Stimulated activated CD4-positive, alpha-beta T cell treated with anti-CD3 and anti-CD28 coated beads, Interleukin-15, amount 100 ng/mL, for 1 hour (primary cell): ENCODE measurements at places on chromosomes 13 and 19.
A peak's percentile ranks its signal among the peaks of the same experiment; 100 is the strongest.

DNA sequence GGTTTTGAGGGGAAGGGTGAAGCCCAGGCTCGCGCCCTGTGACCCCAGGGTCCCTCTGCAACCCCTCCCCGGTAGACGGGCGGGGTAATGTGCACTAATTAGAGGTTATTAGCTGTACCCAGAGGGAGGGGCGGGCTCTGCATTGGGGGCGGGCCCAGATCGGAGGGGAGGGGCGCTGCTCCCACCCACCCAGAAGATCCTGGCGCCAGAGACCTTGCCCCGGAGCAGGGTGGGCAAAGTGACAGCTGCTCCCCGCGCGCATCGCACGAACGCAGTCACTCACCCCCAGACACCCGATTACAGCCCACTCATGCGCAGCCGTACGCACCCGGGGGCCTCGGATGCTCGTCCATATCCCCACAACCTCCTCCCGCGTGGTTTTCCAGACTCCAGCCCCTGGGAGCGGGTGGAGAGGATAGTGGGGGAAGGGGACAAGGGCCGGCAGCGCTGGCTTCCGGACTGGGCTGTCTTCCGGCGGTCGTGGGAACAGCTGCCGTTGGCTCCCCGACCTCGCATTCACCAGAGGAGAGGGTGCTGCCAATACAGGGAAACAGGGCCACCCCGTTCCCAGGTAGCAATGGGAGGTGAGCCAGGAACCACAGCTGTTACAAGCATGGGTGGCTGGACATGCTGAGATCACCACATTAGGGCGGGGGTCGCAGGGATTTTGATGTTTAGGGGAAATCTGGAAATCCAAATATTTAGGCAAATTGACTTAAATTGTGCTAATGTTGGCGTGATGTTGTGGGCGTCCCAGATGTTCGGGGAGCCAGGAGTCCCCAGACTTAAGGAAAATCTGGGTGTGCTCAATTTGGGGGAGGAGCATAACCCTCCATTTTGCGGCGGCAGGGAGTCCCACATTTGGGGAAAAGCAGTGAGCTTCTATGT is 2.9 kb upstream of the HOOK2 start:
- no peak for DNase-seq

DNA sequence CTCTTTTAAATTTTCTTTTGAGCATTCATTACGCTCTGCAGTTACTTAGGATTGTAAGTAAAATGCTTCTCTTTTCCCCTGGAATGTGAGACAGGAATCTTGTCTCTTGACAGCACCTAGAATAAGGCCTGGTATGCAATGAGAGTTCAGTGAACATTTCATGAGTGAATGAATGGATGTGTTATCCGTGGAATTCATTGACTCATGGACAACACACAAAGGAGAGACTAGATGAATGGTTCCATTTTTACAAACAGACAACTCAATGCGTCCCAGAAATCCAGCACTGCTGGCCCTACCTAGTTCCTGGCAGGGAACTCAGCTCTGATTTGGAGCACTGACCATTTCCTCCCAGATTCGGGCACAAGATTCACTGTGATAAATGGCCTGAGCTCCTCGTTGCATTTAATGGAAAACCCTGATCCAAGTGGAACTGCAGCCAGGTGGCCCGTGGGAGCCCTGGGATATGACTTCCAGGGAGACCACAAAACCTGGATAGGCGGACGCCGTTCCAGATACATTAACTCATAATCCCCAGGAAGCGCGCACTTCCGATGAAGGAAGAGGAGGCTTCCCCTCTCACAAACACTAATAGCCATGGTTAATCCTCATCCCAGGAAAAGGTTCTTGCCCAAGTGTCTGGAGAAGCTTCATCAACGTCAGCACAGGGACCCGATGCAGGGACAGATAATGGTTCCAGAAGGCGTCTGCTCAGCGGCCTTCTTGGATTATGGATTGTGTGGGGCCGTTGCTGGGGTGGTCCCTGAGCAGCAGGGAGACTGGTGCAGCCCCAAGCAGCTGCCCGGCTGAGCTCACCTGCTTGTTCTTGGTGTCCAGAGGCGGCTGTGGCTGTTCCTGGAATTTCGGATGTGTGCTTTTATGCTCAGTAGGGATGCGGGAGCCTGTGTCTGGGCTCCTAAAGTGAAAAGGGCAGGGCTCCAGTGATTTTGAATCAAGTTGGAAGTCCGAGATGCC is 211.1 kb upstream of the TSHZ3 start:
- DNase-seq, result no peak

DNA sequence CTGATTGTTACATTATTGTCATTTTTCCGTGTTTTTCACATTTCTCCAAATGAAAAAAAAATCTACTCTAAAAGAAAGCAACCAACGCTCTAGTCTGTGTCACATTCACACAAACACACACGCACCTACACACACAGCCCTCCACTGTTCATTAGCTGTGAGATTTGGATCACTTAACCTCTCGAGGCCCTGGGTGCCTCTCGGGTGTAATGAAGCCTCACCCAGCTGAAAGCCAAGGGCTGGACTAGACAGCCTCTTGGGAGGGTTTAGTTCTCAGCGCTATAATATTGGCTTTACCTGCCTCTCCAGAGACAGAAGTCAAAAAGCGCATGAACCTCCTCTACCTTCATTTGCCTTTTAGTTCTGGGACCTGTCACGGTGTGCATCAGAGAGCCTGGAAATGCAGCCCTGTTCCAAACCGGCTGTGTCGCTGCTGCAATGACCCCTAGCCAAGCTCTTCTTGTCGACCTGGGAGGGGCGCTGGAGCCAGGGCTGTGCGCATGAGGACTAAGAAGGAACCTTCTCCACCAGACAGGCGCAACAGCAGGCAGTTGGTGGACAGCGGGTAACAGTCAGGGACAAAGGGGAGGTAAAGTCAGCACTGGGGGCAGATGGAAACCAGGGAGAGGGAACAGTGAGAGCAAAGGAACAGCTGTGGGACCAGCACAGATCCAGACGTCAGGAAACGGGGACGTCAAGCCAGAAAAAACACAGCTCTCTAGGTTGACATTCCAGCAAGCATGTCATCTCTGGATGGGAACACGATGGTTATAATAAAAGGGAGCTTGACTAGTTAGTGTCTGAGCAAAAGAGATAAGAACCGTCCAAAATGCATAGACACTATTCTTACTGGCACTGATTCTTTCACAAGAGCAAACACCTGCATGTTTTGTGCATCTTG is 375.9 kb downstream of the EFNB2 start:
- no peak for DNase-seq

GRCh38 chr13:66546534-66547379 is 683.4 kb downstream of the PCDH9 start:
- DNase-seq, result no peak

GRCh38 chr13:74145249-74145975 is 11.2 kb upstream of the KLF12 start:
- no peak for DNase-seq

DNA sequence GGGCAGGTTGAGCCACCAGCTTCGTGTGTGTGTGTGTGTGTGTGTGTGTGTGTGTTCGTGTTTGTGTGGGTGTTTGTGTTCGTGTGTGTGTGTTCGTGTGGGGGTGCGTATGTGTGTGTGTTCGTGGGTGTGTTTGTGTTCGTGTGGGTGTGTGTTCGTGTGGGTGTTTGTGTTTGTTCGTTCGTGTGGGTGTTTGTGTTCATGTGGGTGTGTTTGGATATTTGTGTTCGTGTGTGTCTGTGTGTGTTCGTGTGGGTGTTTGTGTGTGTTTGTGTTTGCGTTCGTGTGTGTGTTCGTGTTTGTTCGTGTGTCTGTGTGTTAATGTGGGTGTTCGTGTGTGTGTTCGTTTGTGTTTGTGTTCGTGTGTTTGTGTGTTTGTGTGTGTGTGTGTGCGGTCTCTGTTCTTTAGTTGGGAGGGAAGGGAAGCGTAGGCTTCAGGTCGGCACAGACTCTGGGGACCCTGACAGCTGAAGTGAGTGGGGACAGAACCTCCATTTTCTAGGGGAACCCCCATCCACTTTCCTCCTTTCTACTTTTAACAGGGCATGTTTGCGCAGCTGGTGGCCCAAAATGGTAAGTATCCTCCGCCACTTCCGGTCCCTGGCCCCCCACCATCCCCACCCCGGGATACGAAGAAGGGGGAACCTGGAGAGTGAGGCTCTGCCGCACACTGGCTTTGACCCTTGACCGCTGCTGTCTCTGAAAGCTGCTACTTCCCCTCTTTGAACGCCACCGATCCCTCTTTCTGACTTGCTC is 1.6 kb downstream of the TNFSF9 start:
- DNase-seq, result no peak

- DNase-seq, result no peak
These were observed 2.7 kb downstream of the LSR start for GRCh38 chr19:35251456-35251855.

GRCh38 chr19:8609279-8610040 is 1.1 kb downstream of the ADAMTS10 start:
- no peak for DNase-seq

DNA sequence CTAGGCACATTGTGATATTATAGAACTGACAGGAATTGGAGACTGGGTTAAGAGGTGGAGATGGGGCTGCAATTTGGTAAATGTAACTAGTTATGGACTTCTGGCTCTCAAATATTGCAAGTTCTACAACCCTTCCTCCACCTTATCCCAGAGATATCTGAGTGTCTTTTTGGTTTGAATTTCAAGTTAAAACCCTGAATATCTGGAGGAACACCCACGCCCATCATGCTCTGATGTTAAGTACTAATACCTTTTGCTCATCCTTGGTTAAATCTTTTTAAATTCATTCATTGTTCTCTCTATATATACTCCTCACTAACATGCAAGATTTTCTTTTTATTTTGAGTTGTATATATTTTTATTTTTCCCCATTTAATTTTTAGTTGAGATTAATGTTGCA is 28.9 kb downstream of the ITGBL1 start:
- DNase-seq, result no peak

- DNase-seq, result no peak
These were observed 46.1 kb downstream of the OXGR1 start for GRCh38 chr13:96948127-96948526.

DNA sequence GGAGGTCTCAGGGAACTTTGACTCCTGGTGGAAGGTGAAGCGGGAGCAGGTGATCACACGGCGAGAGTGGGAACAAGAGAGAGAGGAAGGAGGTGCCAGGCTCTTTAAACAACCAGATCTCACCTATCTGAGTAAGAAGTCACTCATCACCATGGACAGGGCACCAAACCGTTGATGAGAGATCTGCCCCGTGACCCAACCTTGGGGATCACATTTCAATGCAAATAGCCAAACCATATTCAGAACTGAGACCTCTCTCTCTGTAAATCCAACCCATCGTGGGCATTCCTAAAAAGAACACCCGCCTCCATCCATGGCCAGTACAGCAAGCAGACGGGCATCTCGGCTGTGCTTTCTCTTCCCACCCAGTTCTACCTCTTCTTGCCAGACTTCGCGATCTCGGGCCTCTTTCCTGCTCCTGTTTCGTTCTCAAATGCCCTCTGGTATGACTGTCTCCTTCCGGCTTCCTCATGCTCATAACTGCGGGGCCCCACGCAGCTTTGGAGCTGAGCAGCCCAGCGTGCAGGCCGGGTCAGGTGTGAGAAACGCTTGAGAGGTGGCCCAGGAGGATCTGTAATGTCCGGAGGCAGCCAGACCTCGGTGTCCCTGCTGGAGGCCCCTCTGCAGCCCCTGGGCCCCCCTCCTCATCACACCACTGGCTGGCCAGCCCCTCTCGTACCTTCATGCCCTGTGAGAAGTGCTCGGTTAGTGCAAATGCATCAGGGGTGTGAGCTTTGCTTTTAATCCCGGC is 97.0 kb upstream of the GPR183 start:
- DNase-seq, result no peak

DNA sequence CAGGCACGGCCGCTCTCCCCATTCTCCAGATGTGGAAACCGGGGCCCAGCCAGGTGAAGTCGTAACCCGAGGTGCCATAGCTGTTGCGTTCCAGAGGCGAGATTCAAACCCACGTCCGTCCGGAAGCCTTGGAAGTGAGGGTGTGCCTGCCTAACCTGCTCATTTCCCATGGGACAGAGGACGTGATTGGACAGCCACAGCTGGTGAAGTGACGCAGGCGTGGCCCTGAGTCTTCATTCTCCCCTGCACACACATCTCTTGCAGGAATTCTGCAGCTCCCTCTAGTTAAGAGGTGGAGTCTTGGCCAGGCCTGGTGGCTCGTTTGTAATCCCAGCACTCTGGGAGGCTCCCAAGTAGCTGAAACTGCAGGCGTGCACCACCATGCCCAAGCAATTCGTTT is 16.8 kb downstream of the MEIS3 start:
- no peak for DNase-seq

- no peak for DNase-seq
These were observed 41.3 kb downstream of the FLT3 start for GRCh38 chr13:28058866-28059613.

GRCh38 chr13:93736081-93736480 is 509.5 kb downstream of the GPC6 start:
- no peak for DNase-seq

GRCh38 chr13:98796798-98797197 is 44.3 kb upstream of the SLC15A1 start:
- DNase-seq, result no peak

DNA sequence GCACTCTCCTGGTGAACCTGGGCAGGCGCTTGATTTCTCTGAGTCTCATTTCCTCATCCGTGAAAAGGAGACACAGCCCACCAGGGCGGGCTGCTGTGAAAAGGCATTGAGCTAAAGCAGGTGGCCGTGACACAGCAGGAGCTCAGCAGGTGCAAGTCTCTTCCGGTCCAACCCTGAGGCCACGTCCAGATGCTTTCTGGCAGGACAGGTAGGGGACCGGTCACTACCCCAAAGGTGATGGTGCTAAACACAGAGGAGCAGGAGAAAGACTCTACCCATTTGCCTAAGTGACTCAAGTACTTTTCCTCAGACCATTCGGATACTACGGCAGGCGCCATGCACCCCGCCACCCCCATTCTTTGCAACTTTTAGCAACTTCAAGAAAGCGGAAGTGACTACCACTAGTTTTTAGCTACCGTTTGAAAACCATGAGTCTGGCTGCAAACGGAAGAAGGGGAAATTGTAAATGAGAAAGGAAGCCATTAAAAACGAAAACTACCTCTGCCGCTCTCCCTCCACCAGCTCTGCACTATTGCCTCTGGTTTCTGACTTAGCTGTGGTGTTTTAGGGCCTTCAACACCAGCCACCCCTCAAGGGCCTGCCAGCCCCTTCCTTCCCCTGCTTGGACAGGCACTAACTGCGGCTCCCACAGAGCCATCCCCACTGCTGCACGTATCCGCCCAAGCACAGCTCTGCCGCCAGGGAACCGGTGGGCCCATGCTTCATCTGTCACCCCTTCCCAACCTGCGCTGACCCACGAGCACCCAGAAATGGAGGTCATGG is 4.8 kb downstream of the PPP6R1 start:
- peak; percentile 32 for DNase-seq

GRCh38 chr19:18329035-18329376 is 6.1 kb upstream of the LSM4 start:
- no peak for DNase-seq

DNA sequence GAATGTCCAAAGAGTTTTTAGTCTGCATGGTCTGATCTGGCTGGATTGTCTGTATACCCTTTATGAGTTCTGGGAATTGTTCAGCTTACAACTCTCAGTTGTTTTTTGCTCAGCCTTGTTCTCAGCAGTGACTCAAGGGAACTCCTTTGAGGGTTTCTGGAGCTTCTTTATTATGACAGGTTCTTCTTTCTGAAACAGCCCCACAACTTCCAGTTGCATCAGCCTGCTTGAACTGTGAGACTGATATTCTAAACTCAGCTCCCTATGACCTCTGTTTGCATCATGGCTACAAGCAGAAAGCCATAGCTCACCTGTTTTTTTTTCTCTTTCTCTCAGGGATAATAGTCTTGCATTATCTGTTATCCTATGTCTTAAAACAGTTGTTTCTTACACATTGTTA is 85.0 kb downstream of the TDRD3 start:
- no peak for DNase-seq
